ENCODE measurements at places on chromosomes 2 and 18.

GRCh38 chr2:198259496-198259895, 455.1 kb downstream of the PLCL1 start:
- no peak for DNase-seq

DNA sequence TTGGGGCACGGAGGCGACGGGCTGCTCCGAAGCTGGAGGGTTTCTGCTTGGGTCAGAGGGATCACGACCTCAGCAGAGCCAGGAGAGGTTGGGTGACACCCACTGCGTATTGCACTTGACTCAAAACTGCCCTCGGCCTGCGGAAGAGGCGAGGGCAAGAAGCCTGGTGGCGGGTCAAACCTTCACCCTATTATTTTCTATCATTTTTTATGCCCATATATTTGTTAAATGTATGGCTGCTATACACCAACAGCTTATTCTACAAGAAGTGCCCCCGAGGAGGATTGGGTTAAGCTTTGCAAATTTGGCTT, 12.6 kb upstream of the SATB2 start:
- DNase-seq, result no peak

DNA sequence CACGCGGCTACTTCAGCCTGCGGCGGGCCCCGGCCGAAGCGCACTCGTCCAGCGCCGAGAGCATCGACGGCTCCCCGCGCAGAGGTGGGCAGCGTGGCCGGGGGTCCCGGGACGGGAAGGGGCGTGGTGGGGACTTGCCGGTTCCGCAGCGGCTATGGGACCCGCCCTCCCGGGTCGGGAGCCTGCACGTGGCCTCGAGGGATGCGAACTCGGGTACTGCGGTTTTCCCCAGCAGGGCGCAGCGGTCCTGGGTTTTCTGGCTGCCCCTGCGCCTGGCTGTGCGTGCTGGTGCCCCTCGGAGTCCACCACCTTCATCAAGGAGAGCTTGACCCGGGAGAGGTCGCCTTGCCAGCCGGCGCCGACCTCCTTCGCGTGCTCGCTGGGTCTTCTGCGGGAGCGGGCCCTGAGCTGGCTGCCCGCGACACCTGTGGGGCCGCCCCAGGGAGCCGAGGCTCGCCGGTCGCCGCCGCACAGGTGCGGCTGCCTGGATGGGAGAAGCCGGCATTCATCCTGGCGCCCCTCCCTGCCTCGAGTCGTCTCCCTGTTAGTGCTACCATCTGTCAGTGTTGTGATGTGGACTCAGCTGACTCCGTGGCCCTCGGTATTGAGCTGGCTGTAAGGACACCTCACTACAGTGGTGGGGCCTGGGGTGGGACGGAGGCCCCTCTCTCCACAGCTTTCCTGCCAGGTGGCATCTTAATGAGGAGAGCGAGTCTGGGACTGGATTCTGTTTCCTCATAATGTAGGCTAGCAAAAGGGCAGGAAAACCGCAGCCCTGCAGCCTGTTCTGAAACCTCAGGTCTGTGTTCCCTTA, 177.3 kb downstream of the AGAP1 start:
- peak; percentile 5 for DNase-seq

DNA sequence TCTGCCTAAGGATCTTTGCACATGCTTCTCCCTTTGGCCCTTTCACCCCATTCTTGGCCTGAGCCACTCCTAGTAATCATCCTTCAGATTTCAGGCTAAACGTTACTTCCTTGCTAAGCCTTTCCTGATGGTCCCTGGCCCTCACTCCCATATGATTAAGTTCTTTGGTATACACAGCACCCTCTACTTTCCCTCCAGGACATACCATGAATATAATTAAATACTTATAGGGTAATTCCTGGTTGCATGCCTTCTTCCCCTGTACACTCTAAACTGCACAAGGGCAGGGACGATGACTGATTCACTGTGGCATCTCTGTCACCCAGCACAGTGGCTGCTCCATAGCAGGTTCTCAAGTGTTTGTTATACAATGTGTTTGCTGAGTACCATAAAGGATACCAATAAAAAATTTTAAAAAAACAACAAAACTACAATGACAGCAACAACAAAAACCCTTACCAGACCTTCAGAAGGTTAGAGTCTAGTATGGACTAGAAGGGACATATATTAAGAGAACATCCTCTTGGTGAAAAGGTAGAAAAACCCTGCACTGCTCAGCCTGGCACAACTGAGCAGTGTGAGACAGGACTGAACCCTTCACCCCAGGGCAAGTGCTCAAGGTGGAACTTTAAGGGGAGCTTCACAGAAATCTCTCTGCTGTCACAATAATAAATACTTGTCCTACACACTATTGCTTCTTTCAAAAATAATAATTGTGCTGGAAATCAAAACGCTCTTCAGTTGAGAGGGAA, 76.2 kb downstream of the AAK1 start:
- DNase-seq, result no peak

All from T-helper 9 cell (primary cell).